H4 (cell line): ENCODE measurements at places on chromosomes 16 and 17. TPM values are rescaled to one million over a fixed set of nuclear protein-coding genes. Genes with fewer than 3 reads are reported as not detected.

Gene CLEC18B
- 0.02 and 2.0 TPM in 2 replicates for total RNA-seq

Gene VKORC1
- total RNA-seq: 75.1 and 81.7 TPM in 2 replicates

- peak; percentile 62 for DNase-seq
Observed at GRCh38 chr16:15427648-15428239, 6.6 kb upstream of the BMERB1 start.

DNA sequence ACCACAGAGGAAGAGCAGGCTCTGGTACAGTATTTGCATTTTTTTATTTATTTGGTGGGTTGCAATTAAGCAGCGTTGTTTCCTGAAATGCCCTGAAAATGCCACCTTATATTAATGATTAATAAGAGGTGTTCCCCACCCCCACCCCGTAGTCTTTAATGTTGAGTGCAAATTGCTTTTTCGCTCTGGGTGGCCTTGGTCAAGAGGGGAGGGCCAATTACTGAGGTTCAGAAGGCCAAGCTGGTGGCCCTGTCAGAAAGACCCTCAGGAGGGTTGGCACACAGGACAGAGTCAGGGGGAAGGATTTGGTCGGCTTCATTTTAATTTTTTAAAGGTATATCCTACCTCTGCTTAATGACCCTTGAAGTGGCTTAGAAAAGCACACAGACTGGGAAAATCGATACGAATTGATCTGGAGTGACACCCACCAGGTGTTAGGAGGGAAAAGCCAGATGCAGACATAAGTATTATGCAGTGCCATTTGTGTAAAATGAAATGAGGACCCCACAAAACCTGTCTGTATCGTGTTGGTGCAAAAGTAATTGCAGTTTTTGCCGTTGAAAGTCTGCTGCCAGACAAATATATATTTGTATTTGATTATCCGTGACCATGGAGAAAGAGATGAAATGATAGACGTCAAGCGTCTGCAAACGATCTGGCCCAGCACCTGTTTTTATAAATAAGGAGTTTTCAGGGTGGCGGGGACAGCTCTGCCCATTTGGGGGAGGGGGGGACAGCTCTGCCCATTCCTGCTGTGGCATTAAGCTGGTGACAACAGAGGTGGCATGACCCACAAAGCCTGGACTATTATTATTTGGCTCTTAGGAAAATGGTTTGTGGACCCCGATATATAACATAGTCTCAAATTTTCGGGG lies 143.8 kb upstream of the PLCG2 start:
- DNase-seq: no peak

- DNase-seq: peak; percentile 64
Observed at GRCh38 chr17:75270218-75270965, 639 bp downstream of the MIF4GD start.

DNA sequence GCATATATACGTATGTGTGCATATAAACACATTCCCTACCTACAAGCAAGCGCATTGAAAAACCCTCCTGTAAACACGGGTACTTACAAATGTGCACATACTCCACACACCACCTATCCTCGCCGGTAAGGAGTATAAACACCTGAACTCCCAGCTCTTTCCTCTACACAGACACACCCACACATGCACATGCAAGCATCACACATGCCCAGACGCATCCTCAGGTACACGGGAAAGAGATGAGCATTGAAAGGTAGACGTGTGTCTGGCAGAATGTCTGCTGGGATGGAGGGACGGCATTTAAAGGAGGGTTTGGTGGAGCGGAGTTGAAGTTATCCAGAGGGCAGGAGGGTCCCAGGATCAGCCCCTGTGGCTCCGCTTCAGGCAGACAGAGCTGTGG lies 4.7 kb upstream of the SMTNL2 start:
- DNase-seq: no peak

- no peak for DNase-seq
Observed at GRCh38 chr16:55418586-55418985, 60.4 kb upstream of the MMP2 start.

- DNase-seq: no peak
Observed at GRCh38 chr17:45277992-45278391, 16.1 kb upstream of the SPATA32 start.

DNA sequence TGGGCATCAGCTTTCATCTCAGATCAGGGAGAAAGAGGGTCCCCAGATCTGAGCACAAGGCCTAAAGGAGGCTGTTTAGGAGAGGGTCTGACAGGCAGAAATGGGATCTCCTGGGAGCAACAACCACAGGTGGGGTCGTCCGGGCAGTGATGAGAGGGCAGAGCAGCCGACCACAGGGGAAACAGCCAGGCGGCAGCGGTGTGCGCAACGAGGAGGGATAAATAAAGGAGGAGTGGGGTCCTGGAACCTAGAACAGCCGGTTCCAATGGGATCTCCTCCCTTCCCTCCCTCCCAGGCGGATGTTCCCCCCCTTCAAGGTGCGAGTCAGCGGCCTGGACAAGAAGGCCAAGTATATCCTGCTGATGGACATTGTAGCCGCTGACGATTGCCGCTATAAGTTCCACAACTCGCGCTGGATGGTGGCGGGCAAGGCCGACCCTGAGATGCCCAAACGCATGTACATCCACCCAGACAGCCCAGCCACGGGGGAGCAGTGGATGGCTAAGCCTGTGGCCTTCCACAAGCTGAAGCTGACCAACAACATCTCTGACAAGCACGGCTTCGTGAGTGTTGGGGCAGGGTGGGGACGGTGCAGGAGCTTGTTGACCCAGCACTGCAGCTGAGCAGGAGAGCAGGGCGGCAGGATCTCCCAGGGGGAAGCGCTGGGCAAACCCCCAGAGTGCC lies 1.9 kb downstream of the TBX2 start:
- DNase-seq: no peak

DNA sequence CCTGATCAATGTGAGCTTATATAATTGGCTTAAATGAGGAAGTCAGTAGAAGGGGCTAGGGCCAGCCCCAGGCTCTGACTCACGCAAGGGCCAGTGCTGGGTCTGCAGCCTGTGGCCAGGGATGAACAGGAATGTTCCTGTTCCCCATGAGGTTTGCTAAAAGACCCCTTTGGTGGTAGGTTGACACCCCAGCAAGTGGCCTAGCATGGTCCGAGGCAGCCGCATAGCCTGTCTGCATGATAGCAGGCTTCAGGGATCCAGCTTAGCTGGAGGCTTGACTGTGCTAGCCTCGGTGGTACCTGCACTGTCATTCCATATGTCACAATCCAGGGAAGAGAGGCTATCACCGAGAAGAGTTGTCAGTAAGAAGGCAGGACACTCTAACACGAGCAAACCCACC lies 23.5 kb downstream of the TRIM25 start:
- no peak for DNase-seq

DNA sequence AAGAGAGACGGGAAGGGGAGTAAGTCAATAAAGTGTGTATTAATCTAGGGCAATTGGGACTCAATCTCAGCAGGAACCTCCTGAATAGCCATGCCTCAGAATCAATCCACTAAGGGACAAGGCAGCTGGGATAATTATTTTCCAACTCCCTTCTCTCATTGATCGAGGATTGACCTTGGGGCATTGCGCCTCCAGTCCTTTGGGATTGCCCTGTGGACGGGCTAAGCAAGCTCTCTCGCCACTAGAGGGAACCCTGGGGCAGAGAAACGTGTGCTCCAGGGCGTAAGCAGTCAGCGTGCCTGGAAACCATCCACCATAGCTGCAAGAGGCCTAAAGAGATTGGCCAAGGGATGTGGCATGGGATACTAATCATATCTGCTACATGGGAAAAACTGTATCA lies 53.9 kb upstream of the ERCC4 start:
- peak; percentile 66 for DNase-seq

GRCh38 chr16:35391328-35391727 lies 1931.9 kb downstream of the TP53TG3F start:
- peak; percentile 59 for DNase-seq

DNA sequence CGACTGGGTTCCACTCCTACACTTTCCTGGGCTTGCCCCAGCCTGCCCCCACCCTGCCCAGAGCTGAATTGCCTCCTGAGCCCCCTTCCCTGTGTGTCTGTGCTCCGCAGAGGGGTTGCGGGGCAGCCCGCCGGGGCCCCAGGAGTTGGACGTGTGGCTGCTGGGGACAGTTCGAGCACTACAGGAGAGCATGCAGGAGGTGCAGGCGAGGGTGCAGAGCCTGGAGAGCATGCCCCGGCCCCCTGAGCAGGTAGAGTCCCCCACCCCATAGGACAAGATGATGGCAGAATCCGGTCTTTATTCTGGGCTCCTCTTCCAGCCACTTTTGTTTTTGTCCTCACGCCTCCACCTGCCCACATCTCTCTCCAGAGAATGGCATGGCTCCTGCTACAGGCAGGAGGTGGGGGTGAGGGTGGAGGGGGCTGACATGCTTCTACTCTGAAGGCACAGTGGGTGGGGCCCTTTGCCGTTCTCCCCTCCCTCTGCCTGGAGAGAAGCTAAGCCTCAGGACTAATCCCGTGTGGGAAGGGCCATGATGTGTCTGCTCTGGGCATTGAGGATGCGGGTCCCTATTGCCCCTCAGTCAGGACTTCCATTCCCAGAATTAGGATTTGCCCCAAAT lies 3.5 kb downstream of the ACBD4 start:
- DNase-seq: no peak

GRCh38 chr17:39231591-39232551 lies 6.1 kb upstream of the STAC2 start:
- DNase-seq: peak; percentile 2

DNA sequence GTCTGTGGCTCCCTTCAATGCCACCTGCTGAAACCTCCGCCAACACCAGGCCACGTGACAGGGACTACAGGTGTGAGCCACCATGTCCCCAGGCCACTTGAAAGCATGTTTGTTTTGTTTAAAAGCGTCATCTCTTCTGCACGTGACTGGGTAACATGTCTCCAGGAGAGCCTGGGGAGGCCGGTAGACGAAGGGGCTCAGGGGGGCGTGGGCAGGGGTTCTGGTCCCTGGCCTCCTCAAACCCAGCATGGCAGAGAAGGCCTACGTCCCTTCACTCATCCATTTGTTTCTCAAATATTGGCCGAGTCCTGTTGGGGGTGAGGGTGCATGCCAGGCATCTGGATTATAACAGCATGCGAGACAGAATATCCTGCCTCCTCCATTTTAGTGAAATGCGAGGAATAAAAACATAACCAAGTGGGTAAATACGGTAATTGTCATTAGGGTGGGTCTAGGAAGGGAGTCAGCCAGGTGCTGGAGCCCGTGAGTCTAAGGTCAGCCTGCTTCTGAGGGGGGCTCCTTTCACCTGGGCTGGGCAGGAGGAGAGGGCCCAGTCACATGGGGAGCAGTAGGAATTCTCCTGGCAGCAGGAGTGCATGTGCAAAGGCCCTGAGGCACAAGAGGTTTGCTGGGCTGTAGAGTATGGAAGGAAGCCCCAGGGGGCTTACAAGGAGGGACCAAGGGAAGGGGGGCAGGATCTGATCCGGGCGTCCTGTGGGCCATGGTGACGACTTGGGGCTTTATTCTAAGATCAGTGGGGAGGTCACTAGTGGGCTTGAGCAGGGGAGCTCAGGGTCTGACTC lies 26.8 kb upstream of the CIBAR2 start:
- no peak for DNase-seq

GRCh38 chr17:39487946-39488345 lies 26.7 kb downstream of the CDK12 start:
- no peak for DNase-seq

DNA sequence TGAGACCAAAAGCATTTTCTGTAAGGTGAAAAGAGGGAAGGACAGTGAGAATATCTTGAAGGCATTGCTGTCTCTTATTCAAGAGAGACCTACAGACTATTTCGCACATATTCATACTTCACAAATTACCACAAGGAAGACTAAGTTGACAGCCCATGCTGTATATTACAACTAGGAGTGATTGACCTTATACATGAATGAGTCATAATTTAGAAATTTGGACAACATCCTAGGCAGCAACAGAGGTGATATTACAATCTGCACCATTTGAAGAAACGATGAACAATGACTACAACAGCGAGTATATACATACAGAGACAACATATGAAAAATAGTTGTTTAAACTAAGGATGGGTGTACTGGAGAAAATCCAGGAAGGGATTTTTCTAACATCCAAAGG lies 971.7 kb downstream of the CDH11 start:
- DNase-seq: no peak

GRCh38 chr16:1929105-1929504 lies 10.9 kb upstream of the HS3ST6 start:
- no peak for DNase-seq

- no peak for DNase-seq
Observed at GRCh38 chr16:53433509-53433908, 762 bp upstream of the RBL2 start.

- no peak for DNase-seq
Observed at GRCh38 chr17:61517265-61517664, 65.0 kb downstream of the TBX4 start.

DNA sequence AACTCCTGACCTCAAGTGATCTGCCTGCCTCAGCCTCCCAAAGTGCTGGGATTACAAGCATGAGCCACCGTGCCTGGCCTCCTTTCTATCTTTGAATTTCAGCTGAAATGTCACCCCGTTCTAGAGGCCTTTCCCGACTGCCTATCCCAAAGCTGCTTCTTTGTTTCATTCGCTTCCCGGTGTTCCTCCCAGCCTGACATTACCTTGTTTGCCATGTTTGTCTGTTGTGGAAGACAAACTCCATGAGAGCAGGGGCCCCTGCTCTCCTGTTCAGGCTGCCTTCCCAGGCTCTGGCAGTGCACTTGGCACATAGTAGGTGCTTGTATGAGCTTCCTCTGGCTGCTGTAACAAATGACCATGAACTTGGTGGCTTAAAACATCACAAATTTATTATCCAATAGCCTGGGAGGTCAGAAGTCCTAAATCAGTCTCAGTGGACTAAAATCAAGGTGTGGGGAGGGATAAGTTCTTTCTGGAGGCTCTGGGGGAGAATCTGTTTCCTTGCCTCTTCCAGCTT lies 2.6 kb upstream of the CCL22 start:
- DNase-seq: no peak
